HCT116 (cell line): ENCODE measurements at places on chromosomes 2 and 18. TPM values are rescaled to one million over a fixed set of nuclear protein-coding genes. Genes with fewer than 3 reads are reported as not detected.

The RAX gene
- not detected for total RNA-seq

The BOLL gene
- not detected for total RNA-seq

The FIGN gene
- total RNA-seq = not detected

The SERPINB10 gene
- total RNA-seq = not detected

The MPP4 gene
- total RNA-seq = 0.32 TPM

The CYBRD1 gene
- total RNA-seq = 14.9 TPM

The CHRND gene
- not detected for total RNA-seq

The IL1RL2 gene
- not detected for total RNA-seq

- no peaks in the 10 kb centered on the region for H3K4me1 ChIP-seq
- H3K4me3 ChIP-seq = no peak overlapping the region
- no peaks in the 10 kb centered on the region for H3K36me3 ChIP-seq
- H3K27ac ChIP-seq = no peak overlapping the region
Measured at GRCh38 chr2:7825591-7826312, 856.1 kb upstream of the ID2 start.

DNA sequence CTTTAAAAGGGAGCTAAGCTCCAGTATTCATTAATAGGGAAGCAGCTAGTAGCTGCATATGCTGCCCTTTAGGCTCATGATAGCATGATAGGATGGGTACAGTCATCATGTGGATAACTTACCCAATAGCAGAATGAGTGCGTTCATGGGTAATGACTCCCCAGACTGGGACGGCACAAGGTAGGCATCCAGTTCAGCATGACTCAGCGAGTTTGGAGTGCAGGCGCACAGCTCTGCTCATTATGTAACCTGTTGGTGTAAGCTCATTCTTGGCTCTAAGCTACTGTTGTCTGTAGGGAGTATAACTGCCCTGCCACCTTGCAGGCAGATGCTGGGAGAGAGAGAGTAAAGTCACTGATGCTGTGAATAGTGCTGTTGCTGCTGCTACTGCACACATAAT, 209.2 kb upstream of the SYT4 start:
- no peak overlapping the region for H3K4me3 ChIP-seq
- H3K27ac ChIP-seq = no peak overlapping the region
- peak; percentile 1 for DNase-seq

- H3K36me3 ChIP-seq = no peaks in the 10 kb centered on the region
- no peak overlapping the region for H3K4me3 ChIP-seq
- H3K27ac ChIP-seq = no peak overlapping the region
- peaks cover 6% of the 10 kb centered on the region; the same call in 1 of the 2 replicates for H3K4me1 ChIP-seq
Measured at GRCh38 chr2:201249889-201250288, 10.4 kb upstream of the CASP8 start.
